Putamen (tissue), 1 donor: ENCODE measurements at places on chromosomes 3 and 15.

GRCh38 chr3:45496555-45496954 is 98.0 kb upstream of the LIMD1 start:
- no peak for DNase-seq

GRCh38 chr3:131728898-131729642 is 226.3 kb upstream of the MRPL3 start:
- no peak for DNase-seq

DNA sequence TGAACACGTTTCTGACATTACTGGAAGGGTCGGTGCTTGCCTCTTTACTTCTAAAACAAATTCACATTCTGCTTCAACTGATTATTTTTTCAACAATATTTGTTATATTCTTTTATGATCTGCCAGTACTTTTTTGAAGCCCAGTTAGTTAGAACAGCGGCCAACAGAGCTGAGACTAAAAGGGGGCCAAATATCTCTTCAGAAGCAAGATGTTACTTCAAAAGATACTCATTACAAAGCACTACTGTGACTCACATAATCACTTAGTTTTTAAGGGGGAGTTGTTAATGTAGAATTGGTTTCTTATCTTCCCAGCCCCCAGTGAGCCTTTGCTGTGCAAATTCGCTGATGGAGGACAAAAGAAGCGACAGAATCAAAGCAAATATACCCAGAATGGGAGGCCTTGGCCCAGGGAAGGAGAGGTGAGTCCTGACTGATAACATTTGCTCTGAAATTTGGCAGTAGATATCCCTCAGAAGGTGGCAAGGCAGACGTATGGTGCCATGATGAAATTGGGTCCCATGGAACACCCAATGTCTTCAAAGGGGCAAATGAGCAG is 587.8 kb downstream of the RBMS3 start:
- no peak for DNase-seq

GRCh38 chr3:51717446-51717845 is 10.6 kb downstream of the GRM2 start:
- DNase-seq = no peak

DNA sequence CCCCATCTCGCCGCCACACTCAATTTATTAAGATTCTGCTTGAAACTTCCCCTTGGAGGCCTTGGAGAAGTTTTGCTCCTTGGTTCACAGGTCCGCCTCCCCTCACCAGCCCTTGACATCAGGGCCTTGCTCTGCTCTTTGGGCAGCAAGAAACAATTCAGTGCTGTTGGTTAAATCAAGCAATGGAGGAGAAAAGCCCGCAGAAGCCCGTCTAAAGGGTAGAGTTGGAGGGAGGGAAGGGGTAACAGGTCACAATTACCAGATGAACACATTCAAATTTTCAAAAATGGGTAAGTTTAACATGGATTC is 429 bp downstream of the PARP9 start:
- DNase-seq = no peak

GRCh38 chr15:87686339-87686738 is 570.2 kb downstream of the NTRK3 start:
- no peak for DNase-seq

- no peak for DNase-seq
These were observed 16.8 kb upstream of the DIS3L start for GRCh38 chr15:66276546-66276945.

- no peak for DNase-seq
These were observed 2.8 kb downstream of the BCL2L10 start for GRCh38 chr15:52109559-52110451.

- DNase-seq = no peak
These were observed 2.0 kb downstream of the NR1I2 start for GRCh38 chr3:119783883-119784282.

GRCh38 chr3:171056528-171056927 is 30.0 kb upstream of the SLC2A2 start:
- no peak for DNase-seq

- DNase-seq = no peak
These were observed 699 bp upstream of the SHOX2 start for GRCh38 chr3:158106766-158107471.

- no peak for DNase-seq
These were observed 496.1 kb downstream of the SHQ1 start for GRCh38 chr3:72352176-72352575.

GRCh38 chr3:144275005-144275404 is 303.4 kb downstream of the DIPK2A start:
- DNase-seq = no peak

GRCh38 chr15:40065166-40065565 is 26.2 kb upstream of the SRP14 start:
- no peak for DNase-seq

DNA sequence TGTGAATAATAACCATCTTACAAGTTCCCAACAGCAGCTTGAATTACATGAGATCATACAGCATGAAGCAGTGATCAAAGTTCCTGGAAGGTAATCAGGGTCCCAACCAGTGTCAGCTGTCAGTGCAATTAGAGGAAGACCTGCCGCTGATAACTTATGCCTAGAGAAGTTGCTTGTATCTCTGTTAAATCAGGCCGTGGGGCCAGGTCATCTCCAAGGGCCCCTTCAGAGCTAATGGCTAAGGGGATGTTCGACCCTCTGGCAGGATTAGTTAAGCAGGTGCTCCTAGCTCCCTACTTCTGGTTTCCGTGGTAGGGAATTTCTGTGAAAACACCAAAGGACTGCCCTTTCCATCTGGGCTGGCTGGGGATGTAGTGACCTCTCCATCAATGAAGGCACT is 251.0 kb downstream of the FAM43A start:
- no peak for DNase-seq

DNA sequence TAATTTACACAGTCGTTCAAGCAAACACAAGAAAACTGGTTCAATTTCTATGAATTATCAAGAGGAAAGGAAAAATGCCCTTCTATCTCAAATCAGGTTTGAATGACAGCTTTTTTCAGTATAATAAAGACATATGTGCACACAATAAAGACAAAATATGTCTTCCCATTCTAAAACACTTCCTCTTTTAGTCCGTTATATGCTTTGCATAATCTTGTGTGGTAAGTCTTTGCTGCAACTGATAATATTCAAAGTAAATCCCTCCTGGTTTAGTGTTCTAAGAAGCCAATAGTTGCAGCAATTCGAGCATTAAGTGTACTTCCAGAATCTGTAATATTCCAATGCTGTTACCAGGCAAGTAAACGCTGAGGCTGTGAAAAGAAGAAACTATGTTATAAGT is 43.7 kb upstream of the MAPKBP1 start:
- DNase-seq = no peak

DNA sequence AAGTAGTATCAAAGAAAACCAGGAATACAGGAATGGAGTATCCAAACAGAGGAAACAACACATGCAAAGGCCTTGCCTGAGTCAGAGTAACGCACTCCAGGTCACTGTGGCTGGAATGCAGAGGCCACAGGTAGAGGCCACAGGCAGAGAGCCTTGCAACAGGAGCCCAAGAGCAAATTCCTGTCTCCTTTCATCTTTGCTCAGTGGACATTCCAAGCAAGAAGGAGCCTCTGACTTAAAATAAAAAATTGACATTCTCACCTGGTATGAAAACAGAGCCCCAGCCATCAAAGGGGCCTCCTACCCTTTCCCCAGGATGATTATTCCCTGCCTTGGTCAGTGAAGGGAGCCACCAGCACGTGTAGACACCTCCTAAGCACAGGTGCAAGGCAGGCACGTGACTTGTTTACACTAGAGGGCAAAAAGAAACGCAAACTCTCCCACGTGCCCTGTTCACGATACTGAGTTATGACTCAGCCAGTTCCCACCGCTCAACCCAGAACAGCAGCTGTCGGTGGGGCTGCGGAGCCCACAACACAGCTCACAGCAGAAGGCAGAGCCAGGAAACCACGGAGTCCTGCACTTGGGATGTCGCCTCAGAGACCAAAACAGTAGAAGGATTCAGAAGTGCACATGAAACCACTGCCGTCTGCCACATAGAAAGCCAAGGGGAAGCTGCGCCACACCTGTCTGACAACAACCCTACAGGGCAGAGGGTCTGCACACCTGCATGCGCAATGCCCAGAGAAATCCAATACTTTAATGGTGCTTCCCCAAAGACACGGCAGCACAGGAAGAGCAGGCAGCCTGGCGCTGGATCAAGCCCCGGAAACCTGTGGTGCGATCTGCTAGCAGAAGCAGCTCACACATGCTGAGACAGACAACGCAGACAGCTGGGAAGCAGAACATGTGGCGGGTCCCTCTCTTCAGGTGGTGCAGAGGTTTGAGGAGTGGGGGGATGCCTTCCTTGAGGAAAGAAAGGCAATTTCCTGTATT is 52.1 kb downstream of the ITGB5 start:
- DNase-seq = no peak

- DNase-seq = peak; percentile 46
These were observed 59.6 kb upstream of the LMCD1 start for GRCh38 chr3:8441969-8442559.

DNA sequence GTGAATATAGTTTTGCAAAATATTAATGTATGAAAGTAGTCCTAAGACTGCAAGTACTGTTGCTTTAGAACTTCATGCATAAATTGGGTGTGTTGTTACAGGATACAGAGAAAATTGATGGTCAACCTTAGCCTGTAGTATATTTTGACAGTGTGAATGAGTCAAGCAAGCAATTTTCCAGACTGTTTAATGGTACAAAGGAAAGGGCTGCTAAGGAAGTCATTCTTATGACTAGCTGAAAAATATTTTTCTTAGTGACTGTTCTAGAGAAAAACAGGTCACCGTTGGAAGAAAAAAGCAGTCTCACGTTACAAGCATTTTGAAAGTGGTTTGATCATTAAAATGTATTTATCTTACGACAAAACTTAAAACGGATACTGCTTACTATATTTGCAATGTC is 49.2 kb downstream of the MBNL1 start:
- DNase-seq = no peak

- no peak for DNase-seq
These were observed 52.9 kb downstream of the WDR76 start for GRCh38 chr15:43879386-43880355.

DNA sequence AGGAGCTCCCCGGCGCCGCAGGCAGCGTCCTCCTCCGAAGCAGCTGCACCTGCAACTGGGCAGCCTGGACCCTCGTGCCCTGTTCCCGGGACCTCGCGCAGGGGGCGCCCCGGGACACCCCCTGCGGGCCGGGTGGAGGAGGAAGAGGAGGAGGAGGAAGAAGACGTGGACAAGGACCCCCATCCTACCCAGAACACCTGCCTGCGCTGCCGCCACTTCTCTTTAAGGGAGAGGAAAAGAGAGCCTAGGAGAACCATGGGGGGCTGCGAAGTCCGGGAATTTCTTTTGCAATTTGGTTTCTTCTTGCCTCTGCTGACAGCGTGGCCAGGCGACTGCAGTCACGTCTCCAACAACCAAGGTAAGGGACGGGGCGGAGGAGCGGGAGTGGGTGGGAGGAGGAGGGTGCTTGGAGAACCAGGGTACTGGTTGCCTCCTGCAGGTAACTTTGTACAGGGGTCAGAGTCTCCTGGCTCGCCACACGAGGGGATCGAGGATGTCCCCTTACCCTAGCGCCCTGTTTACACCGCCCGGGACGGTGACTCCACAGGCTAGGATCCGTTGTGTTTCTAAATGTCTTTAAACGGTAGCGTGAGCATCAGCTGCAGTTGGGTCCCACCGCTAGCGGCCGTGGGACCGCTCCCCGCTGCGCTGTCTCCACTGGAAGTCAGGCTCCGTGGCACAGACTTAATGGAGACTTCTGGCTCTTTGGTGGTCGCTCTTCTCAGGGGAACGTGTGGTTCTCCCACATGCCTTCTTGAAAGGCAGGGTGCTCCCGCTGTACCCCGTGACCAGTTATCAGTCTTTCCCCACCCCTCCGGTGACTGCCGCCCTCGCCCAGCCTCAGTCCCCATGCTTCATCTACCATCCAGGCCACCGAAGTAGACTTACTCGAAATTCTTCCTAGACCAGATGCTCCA is 515 bp downstream of the EPHA6 start:
- peak; percentile 13 for DNase-seq

- no peak for DNase-seq
These were observed 530.9 kb upstream of the TGFBR2 start for GRCh38 chr3:30075514-30075913.

DNA sequence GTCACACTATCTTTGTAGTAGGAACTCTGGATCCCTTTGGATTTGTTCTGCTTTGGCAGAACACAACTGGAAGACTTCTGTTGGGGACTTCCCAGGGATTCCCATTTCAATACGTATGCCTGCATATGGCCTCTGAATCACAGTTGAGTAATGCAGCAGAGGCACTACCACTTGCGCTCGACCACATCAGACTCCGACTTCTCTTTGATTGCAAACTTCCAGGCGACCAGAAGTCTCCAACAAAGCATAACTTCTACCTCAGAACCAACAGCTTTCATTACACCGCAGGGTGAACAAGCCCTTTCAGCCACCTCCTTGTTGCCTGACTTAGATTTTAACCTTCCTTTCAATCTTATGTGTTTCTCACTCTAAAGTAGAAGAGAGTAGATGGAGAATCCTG is 924.4 kb downstream of the IGSF11 start:
- no peak for DNase-seq

GRCh38 chr3:184460276-184460675 is 80.4 kb downstream of the CHRD start:
- no peak for DNase-seq

GRCh38 chr3:143697975-143698374 is 150.3 kb downstream of the SLC9A9 start:
- no peak for DNase-seq

- no peak for DNase-seq
These were observed 16.1 kb downstream of the CPOX start for GRCh38 chr3:98577178-98577895.

GRCh38 chr3:51373658-51374421 is 11.3 kb upstream of the MANF start:
- no peak for DNase-seq

DNA sequence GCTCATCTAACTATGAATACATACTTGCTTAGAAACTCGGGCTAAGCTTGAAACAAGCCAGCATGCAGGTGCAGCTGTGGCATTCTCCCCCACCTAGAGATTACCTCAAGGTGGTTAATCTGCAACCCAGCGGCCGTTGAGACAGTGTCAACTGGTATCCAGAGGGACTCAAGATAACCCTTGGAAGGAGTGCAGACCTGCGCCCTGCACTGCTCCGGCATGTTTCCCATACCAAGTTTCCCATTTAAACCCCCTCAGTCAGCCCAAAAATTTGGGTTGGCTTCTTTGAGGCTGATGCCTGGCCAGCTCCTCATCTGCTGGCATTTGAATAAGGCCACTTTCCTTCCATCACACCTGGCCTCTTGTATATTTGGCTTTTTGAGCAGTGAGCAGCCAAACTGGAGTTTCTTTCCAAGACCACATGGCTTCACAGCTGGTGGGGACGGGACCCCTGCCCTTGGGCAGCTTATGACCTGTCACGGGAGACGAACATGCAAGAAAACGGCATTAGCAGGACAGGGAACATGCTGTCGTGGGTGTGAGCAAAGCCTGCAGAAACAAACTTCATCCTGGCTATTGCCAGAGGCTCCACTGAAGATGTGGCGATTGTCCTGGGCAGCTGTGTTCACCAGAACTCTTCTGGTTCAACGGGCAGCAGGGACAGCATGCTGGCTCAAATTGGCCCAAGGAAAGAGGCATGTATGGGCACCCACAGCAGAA is 98.2 kb downstream of the PLXNA1 start:
- no peak for DNase-seq

- DNase-seq = no peak
These were observed 132.1 kb upstream of the TMC3 start for GRCh38 chr15:81506071-81506470.
